ENCODE measurements at places on chromosomes 4 and X. TPM values are rescaled to one million over a fixed set of nuclear protein-coding genes. Genes with fewer than 3 reads are reported as not detected.
A peak's percentile ranks its signal among the peaks of the same experiment; 100 is the strongest.

GRCh38 chr4:31261632-31262031 lies 541.5 kb downstream of the PCDH7 start:
- no peak overlapping the region for H3K4me3 ChIP-seq
- H3K27ac ChIP-seq, result no peak overlapping the region
- H3K4me1 ChIP-seq, result no peaks in the 10 kb centered on the region
- no peaks in the 10 kb centered on the region for H3K36me3 ChIP-seq

DNA sequence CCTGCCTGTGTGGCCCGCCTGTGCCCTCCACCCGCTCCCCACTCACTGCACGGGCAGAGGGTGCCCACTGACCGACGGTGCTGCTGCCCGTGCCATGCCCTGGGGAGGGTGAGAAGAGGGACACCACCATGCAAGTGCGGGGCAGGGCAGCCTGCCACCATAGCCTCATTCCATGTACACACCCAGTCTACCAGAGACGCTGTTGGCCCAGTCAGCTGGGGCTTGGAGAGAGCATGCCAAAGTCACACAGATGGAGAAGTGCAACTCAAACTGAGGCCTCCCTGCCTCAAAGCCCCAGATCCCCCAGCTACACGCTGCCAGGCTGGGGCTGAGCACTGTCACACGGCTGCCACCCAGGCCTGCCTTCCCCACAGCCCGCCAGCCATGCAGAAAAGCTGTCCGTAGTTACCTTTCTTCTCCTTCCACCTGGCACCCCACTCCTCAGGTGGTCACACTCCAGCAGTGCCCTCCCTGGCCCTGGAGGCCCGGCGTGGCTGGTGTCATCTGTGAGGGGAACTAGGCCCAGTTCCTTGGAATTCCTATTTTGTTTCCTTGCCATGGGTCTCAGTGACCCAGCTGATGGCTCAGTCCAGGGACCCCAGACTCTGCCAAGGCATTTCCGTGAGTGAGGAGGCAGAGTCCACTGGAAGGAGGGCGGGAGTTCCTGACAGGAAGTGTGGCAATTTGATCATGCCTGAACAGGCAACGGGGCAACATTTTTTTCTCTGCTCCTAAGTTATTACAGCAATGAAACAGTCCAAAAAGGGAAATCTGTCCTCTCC lies at the start of gene SLC2A9:
TSS of gene SLC2A9 (minus strand) at position 627 of the 782 bp plus-strand sequence. CDS start at position 559, 68 bp downstream.
- H3K27ac ChIP-seq, result peak within 1 kb of the TSS; percentile 63
- no peak for DNase-seq
- H3K27me3 ChIP-seq, result no peaks in the 10 kb centered on the region
- peaks cover 61% of the 10 kb centered on the region for H3K4me1 ChIP-seq
- no peak within 1 kb of the TSS for H3K4me3 ChIP-seq
- no peaks in the 10 kb centered on the region for H3K36me3 ChIP-seq

- H3K27ac ChIP-seq, result no peak overlapping the region
- H3K4me1 ChIP-seq, result no peaks in the 10 kb centered on the region
- no peaks in the 10 kb centered on the region for H3K36me3 ChIP-seq
- no peak for DNase-seq
- H3K4me3 ChIP-seq, result no peak overlapping the region
- H3K27me3 ChIP-seq, result no peaks in the 10 kb centered on the region
Measured at GRCh38 chr4:76674983-76675382, 223.0 kb downstream of the SOWAHB start.

DNA sequence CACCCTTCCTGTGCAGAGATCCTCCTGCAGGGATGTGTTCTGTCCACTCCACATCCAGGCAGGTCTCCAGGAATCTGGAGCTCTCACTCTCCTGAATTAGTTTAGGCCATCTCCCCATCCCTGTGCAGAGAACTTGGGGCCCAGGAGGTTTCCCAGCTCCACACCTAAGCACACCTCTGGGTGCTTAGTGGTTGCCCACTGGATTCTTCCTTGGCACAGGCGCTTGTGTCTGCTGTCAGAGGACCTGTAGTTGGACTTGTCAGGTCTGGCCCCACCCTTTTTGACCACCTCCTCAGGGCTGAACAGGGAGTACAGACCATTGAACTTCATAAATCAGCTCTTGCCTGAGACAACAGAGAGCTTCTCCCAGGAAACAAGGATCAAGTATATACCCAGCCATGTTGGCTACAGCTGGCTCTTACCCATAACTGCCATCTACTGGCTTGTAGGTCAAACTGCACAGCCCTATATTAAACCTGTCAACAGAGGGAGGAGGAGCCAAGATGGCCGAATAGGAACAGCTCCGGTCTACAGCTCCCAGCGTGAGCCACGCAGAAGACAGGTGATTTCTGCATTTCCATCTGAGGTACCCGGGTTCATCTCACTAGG lies 275.5 kb downstream of the PPARGC1A start:
- no peaks in the 10 kb centered on the region for H3K4me1 ChIP-seq
- no peaks in the 10 kb centered on the region for H3K36me3 ChIP-seq
- no peak overlapping the region for H3K4me3 ChIP-seq
- H3K27ac ChIP-seq, result no peak overlapping the region

DNA sequence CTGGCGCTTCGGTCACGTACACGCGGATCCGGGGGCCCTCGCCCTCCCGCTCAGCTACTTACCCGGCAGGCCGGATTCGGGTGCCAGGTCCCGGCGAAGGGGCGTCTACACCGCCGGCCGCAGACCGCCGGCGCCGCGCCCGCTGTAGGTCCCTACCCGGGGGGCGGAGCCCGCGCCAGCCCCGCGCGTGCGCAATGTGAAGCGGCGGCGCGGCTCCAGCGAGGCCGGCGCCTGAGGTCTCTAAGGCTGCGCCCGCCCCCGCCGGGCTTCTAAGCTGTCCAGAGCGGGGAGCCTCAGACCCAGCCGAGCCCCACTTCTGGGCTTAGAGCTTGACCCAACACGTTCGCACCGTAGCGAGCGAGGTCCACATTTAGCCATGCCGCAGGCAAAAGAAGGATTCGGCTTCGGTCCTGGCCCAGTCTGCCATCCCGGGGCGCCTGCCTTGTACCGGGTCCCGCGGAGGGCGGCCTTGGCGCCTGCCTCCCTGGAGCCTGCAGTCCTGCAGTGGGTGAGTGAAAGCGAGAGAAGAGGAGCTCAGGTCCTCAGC lies at the start of gene ZNF518B:
TSS of gene ZNF518B (minus strand) at position 172 of the 547 bp plus-strand sequence. CDS start 11,098 bp downstream, outside the sequence.
- peak within 1 kb of the TSS; percentile 57 for H3K27ac ChIP-seq
- H3K4me1 ChIP-seq, result peaks cover 24% of the 10 kb centered on the region
- peaks cover 10% of the 10 kb centered on the region for H3K27me3 ChIP-seq
- peaks cover 24% of the 10 kb centered on the region for H3K36me3 ChIP-seq

DNA sequence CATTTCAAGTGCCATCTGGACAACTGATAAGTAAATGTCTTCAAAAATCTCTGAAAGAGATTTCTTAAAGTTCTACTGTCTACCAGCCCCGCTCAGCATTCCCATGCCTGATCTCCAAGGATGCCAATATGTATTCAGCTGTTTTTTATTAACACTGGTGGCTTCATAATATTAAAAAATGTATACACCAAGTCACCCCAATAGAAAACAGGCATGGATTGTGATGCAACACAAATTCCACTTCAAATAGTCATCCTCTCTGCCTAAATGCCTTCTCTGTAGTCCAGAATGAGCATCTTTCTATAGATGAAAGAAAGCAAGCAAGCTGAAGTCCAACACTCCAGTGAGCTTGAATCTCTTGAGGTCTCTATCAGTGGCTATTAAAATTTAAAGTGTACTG lies 152.2 kb upstream of the PPARGC1A start:
- H3K27ac ChIP-seq, result no peak overlapping the region
- no peaks in the 10 kb centered on the region for H3K4me1 ChIP-seq
- no peaks in the 10 kb centered on the region for H3K27me3 ChIP-seq
- no peak for DNase-seq
- H3K4me3 ChIP-seq, result no peak overlapping the region
- H3K36me3 ChIP-seq, result no peaks in the 10 kb centered on the region

DNA sequence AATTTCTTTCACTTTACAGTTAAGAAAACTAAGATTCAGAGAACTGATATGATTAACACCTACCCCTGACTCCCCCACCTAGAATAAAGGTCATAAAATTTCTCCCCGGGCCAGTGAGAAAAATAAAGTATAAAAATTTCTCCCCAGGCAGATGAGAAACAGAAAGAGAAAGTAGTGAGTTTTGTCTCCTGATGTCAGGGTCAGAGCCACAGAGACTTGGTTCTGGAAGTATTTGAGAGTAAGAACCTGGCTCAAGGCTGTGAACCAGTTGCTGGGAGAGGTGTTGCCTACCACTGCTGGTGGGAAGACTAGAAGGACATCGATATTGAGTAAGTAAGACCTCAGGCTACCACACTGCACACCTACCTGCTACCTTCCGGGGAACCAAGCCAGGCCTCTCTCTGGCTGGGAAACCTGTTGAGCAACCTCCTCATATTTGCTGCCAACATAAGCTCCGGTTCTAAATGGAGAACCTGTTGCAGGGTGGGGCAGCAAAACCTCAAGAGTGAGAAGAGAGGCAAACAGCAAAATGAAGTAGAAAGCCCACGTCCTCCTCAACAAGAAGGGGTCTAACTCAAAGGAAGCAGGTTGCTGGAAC lies 104.2 kb upstream of the PUDP start:
- H3K36me3 ChIP-seq, result no peaks in the 10 kb centered on the region
- no peaks in the 10 kb centered on the region for H3K27me3 ChIP-seq
- no peaks in the 10 kb centered on the region for H3K4me1 ChIP-seq
- no peak for DNase-seq
- H3K27ac ChIP-seq, result no peak overlapping the region
- no peak overlapping the region for H3K4me3 ChIP-seq

DNA sequence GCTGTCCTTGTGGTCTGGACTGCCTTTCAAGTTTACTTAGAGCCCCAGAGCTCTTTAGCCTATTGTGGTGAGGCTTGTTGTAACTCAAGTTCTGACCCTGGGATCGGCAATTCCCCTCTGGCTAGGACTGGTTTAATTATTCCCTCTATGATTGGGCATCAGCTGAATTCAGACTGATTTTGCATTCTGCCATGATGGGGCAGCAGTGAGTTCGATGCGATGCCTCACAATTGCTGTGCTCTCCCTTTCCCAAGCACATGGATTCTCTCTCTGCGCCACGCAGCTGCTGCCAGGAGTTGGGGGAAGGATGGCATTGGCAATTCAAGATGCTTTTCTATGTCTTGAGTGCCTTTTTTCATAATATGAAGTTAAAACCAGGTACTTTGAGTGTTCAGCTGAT lies 327.8 kb upstream of the CXorf51B start:
- no peaks in the 10 kb centered on the region for H3K27me3 ChIP-seq
- H3K4me3 ChIP-seq, result no peak overlapping the region
- no peaks in the 10 kb centered on the region for H3K4me1 ChIP-seq

GRCh38 chr4:147311956-147312355 lies 168.9 kb upstream of the EDNRA start:
- no peaks in the 10 kb centered on the region for H3K27me3 ChIP-seq
- H3K4me3 ChIP-seq, result no peak overlapping the region
- no peaks in the 10 kb centered on the region for H3K36me3 ChIP-seq
- no peak for DNase-seq

GRCh38 chrX:133697656-133698055 lies 282.4 kb upstream of the GPC4 start:
- H3K36me3 ChIP-seq, result no peaks in the 10 kb centered on the region
- no peak overlapping the region for H3K27ac ChIP-seq
- H3K4me3 ChIP-seq, result no peak overlapping the region
- H3K4me1 ChIP-seq, result no peaks in the 10 kb centered on the region
- no peaks in the 10 kb centered on the region for H3K27me3 ChIP-seq

DNA sequence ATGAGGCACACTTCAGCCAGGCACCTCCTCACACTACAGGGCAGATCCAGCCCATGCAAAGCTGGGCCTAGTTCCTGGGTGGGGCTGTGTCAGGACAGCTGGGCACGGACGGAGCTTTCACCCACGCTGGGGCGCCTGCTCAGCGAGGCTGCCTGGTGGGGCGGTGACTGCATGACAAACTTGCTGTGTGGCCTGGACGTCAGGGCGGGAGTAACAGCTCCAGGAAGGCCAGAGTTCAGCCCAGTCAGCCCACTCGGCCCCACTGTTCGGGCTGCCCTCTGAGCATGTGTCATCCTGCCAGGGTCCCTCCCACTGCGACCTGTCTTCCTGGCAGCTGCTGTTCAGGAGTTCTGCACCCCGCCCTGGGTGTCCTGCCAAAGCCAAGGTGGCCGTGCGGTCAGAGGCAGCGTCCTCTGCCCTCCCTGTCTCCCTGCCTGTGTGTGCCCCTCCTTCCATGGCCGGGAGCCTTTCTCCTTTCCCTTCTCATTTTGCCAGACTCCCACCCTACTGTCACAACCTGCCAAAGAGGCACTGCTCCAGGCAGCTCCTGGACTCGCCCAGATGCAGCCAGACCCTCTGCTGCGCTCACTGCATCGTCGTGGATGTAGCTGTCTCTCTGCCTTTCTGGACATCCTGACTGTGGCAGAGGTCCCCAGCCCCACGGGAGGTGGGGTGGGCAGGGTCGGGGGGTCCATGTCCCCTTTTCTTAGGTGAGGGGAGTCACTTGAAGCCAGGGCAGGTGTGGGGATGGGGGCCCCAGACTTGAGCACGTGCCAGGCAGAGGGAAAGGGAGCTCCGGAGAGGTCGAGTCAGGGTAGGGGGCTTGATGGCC lies 33.0 kb upstream of the KIAA0232 start:
- H3K4me3 ChIP-seq, result no peak overlapping the region
- no peak overlapping the region for H3K27ac ChIP-seq
- peak; percentile 88 for DNase-seq

- H3K4me3 ChIP-seq, result no peak overlapping the region
- H3K27me3 ChIP-seq, result no peaks in the 10 kb centered on the region
- no peak for DNase-seq
Measured at GRCh38 chr4:113436360-113436759, 325.2 kb downstream of the CAMK2D start.

GRCh38 chr4:125331116-125331515 lies 16.4 kb downstream of the FAT4 start:
- H3K27ac ChIP-seq, result no peak overlapping the region
- H3K4me3 ChIP-seq, result no peak overlapping the region
- H3K36me3 ChIP-seq, result no peaks in the 10 kb centered on the region
- DNase-seq, result no peak

- no peak for DNase-seq
- no peaks in the 10 kb centered on the region for H3K36me3 ChIP-seq
- H3K27me3 ChIP-seq, result peaks cover 4% of the 10 kb centered on the region
- no peaks in the 10 kb centered on the region for H3K4me1 ChIP-seq
Measured at GRCh38 chr4:76055016-76055415, 19.1 kb upstream of the CXCL11 start.

GRCh38 chr4:183755596-183755995 lies 96.5 kb downstream of the TRAPPC11 start:
- H3K27me3 ChIP-seq, result no peaks in the 10 kb centered on the region
- no peaks in the 10 kb centered on the region for H3K4me1 ChIP-seq
- DNase-seq, result no peak
- H3K36me3 ChIP-seq, result no peaks in the 10 kb centered on the region
- no peak overlapping the region for H3K4me3 ChIP-seq

EPGN gene
- polyA plus RNA-seq, result not detected

SCML1 gene
- polyA plus RNA-seq, result 25.7 TPM

CYSLTR1 gene
- 1.4 TPM for polyA plus RNA-seq

SHROOM2 gene
- 14.5 TPM for polyA plus RNA-seq

EVC2 gene
- 9.8 TPM for polyA plus RNA-seq

HMX1 gene
- not detected for polyA plus RNA-seq

TNMD gene
- polyA plus RNA-seq, result not detected

CXorf38 gene
- polyA plus RNA-seq, result 11.5 TPM

OPRPN gene
- not detected for polyA plus RNA-seq

ARR3 gene
- 1.2 TPM for polyA plus RNA-seq

PTCHD1 gene
- 0.11 TPM for polyA plus RNA-seq

All from left lung (tissue), 14 donors.